AG04449 (cell line): ENCODE measurements at places on chromosomes 6 and 20.

- no peak for DNase-seq
Observed at GRCh38 chr6:31797588-31797987, 2.0 kb upstream of the VARS1 start.

- no peak for DNase-seq
Observed at GRCh38 chr6:24979176-24979575, 43.4 kb upstream of the RIPOR2 start.

GRCh38 chr20:10469599-10469998, 34.5 kb downstream of the SLX4IP start:
- DNase-seq = peak; percentile 52

DNA sequence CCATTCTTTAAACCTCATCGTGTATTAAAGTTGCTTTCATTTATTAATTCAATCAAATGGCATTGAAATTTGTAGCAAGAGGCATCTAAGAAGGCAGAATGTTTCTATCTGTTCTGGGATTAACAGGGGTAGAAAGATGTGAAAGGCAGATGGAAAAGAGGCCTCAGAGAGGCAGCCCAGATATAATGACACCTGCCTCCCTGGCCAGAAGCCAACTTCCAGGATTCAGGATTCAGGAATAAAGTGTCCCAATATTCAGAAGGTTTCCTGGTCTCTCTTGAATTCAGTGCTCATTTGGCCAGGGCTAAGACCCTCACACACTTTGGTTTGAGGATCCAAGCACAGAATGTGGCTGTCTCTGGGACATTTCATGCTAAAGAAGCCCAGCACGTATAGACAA, 39.9 kb downstream of the HLA-B start:
- DNase-seq = no peak

DNA sequence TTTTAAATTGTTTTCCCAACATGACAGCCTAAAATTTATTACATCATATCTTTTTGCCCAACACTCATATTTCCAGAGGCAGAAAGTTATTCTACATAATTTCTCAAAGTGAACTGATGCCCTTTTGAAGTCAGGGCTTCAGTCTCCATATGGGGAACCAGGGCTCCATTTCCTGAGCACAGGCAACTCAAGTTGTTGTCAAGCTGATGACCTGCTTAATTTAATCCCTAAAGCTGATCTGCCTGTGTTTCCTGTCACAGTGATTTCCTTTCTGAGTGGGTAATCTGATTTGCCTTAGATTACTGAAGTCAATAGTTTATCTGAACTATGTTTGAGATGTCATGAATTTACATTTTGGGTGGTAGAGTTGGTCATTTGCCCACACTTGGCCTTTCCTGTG, 932.1 kb upstream of the MANEA start:
- DNase-seq = no peak

DNA sequence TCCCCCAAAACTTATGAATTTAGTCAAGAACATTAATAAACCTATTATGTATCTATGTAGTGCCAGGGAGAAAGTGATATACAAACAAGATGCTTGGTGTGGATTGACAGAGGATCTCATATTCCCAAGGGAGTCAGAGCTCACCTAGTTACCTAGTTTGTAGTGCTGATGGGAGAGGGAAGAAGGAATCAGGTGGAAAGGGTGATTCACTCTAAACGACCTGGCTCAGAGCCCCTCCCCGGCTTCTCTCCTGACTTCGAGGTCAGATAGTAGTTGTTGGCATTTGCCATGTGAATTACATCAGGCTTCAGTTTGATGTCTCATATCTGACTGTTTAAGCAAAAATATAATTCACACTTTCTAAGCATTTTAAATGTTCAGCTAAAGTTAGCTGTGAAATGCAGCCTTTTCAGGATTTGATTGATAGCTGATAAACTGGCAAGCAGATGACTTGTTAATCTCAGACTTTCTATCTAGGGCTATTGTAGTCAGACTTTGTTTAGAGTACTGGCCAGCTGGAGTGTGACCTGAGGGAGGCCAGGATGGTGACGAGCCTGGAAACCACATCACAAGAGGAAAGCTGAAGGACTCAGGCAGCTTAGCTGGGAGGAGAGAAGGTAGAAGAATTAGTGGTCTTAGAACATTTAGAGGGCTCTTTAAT, 123.7 kb downstream of the AKAP7 start:
- DNase-seq = no peak

DNA sequence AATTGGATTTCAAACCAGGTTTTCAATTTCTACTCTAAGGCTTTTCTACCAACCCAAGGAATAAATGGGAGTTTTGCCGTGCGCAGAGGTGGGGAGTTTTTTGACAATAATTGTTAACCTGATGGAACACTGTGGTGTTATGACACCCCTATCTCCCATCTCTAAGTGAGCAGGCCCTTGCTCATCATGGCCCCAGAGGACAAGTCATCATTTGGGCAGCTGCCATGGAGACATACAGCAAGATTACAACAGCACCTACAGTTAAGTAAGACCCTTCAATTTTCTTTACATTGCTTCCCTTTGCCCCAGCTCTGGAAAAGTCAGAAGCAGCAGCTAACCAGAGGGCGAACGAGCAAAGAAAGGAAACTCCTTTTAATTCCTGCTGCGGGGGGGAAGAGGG, 54.3 kb downstream of the ADGRF5 start:
- no peak for DNase-seq

DNA sequence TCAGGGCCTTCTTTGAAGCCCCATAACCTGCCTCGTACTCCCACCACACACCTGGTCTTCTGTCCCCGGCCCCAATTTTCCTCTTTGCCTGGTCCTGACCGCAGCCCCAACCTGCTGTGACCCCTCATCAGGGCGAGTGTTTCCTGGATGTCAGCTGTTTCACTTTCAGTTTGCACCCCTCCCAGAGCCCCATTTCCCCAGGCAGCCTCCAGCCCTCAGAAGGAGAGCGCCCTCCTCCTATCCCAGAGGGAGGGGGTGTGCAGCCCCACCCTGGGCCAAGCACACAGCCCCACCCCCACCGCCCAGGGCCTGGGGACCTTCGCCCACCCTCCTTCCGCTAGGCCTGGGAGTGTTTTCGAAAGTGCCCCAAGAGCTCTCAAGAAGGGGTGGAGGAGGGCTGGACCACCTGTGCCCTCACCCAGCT, 1.5 kb downstream of the BAK1 start:
- no peak for DNase-seq

DNA sequence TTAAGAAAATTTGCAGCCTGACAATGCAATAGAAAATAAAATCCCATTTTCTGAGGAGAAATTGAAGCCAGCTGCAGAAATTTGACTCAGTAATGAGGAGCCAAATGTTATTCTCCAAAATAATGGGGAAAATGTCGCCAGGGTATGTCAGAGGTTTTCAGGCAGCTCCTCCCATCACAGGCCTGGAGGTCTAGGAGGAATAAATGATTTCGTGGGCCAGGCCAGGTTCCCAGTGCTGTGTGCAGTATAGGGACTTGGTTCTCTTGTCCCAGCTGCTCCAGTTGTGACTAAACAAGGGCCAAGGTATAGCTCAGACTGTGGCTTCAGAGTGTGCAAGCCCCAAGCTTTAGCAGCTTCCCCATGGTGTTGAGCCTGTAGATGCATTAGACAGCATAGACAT, 1240.8 kb upstream of the ADGRB3 start:
- no peak for DNase-seq

DNA sequence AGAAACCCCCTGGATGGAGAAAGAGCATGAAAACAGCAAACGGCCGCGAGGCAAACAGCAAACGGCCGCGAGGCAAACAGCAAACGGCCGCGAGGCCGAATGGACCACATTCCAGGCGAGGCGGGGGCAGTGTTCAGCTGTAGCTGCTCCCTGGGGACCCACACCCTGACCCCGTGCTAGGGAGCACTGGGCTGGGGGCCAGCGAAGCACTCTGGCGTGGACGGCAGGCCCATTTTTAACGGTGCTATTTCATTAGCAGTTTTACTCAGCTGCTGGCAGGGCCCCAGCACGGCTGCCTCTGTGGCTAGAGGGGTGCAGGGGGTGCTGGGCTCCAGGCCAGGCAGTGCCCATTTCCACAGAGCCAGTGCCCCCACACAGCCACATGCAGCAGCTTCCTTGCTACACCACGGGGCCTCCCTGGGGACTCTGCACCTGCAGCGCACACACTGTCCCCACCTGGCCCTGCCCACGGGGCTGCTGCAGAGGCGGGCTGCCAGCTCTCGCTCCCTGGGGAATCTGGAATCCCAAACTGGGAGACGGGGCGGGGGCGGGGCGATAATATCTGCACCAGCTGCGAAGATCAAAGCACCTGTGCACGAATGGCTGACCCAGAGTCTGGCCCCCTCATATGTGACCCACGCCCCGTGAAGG, 35.6 kb upstream of the SLCO4A1 start:
- DNase-seq = no peak

- DNase-seq = peak; percentile 23
Observed at GRCh38 chr20:24376311-24377099, 92.9 kb upstream of the SYNDIG1 start.
